ENCODE measurements at places on chromosomes 12 and 14. TPM values are rescaled to one million over a fixed set of nuclear protein-coding genes. Genes with fewer than 3 reads are reported as not detected.

DNA sequence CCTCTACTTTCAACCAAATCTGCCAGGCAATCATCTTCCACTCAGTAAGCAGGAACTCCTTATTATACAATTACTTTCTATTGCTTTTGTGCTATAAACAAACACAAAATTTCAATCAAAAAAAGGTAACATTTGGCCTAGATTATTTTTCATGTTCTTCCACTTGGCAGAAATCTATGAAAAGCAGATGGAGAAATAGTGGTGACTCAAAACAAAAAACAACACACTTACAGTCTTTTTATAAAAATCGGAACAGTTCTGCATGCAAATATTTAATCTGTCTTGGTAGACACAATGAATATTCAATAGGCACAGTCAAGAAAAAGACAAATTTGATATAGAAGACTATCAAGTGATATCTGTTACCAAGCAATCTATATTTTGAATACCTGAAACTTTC lies 376.8 kb downstream of the RPS29 start:
- ATAC-seq, result no peak

- ATAC-seq, result no peak
Observed at GRCh38 chr12:99553461-99553860, 94.1 kb upstream of the GARIN6 start.

GRCh38 chr12:88775742-88776151 lies 195.5 kb upstream of the KITLG start:
- no peak for ATAC-seq

SYT1 gene
- total RNA-seq, result 75.0 TPM

- ATAC-seq, result no peak
Observed at GRCh38 chr12:96743606-96744005, 163.5 kb upstream of the NEDD1 start.

- ATAC-seq, result no peak
Observed at GRCh38 chr14:31038521-31039166, 12.5 kb upstream of the STRN3 start.

DNA sequence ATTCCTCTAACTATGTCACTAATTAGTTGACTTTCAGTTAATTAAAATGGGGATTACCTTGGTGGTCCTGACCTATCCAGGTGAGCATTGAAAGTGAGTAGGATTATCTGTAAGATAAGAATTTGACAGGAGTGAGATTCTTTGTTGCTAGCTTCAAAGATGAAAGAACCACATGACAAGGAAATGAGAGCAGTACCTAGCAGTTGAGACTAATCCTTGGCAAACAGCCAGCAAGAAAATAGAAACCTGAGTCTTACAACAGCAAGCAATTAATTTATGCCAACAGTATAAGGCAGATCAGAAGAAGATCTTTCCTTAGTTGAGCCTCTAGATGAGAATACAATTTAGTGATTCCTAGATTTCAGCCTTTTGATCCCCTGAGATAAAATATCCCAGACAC lies 1058.4 kb downstream of the LRFN5 start:
- ATAC-seq, result no peak

GRCh38 chr14:66088656-66089055 lies 397.5 kb upstream of the CCDC196 start:
- no peak for ATAC-seq

DNA sequence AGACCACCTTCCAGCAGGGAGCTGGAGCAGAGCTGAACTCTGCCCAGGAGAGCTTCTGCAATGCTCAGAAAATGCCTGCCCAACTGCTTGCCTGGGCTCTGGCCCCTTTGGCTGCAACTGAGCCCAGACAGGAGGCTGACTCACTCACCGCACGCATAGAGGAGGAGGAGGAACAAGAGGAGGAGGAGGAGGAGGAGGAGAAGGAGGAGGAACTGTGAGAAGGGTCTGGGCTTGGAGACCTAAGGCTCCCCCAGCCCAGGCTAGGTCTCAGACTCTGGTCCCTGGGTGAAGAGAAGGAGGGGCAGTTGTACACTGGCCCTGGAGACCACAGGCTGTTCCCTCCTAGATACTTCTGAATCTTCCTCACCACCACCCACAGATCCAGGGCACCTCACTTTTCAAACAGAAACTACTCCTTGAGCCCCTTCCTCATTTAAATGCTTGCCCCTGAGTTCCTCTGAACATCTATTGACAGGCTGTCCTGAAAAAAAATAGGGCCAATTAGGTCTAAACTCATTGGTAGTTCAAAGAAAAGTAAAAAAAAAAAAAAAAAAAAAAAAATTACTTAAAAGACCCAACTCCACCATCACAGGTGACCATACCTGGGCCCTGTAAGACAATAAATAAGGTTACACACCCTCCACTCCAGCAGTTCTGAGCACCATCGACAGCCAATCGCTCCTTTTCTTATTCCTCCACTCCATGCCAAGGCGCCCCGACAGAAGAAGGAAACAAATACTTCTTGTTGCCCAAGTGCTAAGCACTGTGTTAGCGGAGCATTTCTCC lies 674 bp downstream of the VDR start:
- peak; percentile 50 for ATAC-seq

DNA sequence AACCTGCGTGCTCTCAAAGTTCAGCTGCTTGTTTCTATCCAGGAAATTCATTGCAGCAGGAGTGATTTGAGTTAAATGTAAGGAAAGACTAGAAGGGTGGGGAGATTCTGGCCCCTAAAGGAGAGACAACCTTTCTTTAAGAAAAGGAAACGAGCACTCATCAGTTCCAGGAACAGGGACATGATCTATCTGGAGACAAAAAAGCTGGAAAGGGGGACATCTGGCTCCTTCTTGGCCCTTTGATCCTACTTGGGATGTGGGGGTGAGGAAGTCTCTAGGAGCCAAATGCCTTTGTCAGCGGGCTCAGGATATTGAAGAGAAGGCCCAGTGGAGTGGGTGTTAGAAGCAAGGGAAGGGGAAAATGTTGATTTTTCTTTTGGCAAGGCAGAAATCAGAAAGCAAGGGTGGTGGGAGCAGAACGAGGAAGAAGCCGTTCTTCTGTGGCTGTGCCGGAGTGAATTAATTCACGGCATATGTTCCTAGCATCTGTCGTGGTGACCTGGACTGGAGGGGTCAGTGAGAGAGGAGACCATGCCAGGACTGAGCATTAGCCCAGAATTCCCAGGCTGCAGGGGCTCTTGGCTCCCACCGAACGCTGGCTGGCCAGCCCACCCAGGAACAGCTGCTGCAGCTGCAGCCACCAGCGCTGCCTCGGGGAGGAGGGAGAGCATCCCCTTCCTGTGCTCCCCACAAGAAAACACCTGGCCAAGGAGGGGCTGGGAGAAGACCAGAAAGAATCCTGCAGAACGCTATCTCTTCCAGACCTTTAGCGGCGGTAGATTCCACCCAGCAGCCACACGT lies 62.8 kb upstream of the GPATCH2L start:
- ATAC-seq, result no peak

DNA sequence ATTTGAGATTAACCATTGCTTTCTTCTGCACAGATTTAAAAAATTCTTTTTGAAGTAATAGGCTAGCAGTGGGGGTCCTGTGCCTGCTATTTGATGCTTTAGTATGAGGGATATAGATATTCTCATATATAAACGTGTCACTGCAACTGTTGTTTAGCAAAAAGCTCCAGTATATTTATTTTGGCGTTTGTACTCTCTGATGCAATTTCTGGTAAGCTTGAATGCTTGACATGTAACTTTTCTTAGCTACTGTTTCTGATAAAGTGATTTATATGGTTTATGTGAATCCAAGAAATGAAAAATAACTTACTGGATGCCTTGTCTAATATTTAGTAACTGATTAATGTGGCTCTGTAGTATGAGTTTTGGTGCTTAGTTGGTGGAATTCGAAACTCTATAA lies 77.1 kb downstream of the TTLL5 start:
- no peak for ATAC-seq

DNA sequence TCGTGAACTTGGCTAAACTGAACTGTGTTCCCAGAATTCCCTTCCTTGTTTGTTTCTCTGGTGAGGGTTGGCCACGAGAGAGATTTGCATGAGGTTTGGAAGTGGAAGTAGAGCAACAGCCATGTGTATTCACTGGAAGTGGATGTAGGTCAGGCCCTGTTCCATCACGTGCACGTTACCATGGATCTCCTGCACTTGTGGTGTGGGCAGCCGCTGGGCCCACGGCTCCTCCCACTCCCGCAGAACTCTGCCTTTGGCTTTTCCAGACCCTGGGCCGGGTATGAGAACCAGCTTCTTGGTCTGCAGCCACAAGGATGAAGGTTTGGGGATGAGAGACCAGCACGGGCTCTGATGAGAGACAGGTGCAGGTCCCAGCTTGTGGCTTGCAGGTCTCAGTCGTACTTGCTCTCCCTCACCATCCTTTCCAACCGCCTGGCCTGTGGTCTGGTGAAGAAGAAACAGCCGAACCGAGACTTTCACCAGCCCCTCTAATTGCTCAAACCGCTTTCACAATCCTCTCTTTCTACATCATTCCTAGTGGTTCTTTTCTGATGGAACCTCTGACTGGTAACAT lies 94.9 kb downstream of the DUSP16 start:
- ATAC-seq, result no peak

FOXG1 gene
- 0.42 TPM for total RNA-seq

DNA sequence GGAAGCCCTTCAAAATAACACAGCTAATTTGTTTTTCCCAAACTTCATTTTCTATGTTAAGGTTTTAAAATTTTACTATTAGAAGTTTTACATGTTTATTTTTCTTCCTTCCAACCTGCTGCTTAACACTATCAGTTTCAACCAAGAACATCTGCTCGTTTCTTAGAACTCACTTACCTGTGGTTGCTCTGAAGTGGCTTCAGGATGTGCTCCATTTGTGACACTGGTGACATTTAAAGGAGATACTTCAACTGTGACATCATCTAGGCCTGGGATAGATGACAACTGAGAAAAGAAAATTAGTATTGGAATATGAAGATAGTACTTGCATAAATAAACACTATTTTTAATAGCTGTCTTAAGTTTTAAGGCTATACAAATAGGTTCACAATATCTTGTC lies 17.9 kb downstream of the WASHC3 start:
- ATAC-seq, result no peak

DNA sequence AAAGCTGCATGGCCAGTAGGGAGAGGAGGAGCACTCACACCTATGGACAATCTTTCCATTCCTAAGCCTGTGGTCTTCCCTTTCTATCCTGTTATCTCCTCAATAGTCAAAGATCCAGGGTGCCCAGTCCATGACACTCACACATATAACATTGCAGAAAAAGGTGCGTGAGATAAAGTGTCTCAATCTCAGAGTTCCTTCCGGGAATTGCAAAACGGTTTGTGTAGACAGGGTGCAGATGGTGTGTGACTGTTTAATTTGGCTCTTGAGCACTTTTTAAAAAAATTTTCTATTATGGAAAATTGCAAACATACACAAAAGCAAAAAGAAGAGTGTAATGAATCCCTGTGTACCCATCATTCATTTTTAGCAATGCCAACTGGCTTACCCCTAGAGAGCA lies 1493.6 kb downstream of the AACS start:
- ATAC-seq, result no peak

MAP3K9 gene
- total RNA-seq, result 11.4 TPM

FAM181A gene
- total RNA-seq, result 10.2 TPM
